ENCODE measurements at places on chromosomes 7 and 10. TPM values are rescaled to one million over a fixed set of nuclear protein-coding genes. Genes with fewer than 3 reads are reported as not detected.

GRCh38 chr7:146670532-146670931 is 553.9 kb downstream of the CNTNAP2 start:
- DNase-seq: no peak

DNA sequence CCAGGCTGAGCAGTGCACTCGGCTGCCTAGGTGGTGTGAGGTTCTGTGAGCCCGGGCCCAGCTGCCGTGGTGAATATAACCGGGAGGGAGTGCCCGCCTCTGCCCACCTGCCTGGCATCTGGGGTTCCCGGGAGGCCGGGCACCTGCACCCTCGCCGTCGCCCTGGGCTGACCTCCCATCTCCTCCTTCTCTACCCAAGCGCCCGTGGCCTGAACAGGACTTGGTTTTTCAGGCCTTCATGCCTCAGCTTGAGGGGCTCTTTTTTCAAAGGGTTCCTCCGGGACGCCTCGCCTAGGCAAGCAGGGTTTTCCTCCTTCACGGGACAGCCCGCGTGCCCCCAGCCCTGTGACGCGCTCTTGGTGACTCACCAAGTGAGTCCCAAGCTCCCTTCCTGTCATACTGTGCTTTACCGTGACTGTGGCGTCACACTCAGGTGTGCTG is 9.9 kb downstream of the INPP5A start:
- DNase-seq: no peak

- no peak for DNase-seq
Measured at GRCh38 chr7:39212876-39213275, 235.2 kb downstream of the POU6F2 start.

DNA sequence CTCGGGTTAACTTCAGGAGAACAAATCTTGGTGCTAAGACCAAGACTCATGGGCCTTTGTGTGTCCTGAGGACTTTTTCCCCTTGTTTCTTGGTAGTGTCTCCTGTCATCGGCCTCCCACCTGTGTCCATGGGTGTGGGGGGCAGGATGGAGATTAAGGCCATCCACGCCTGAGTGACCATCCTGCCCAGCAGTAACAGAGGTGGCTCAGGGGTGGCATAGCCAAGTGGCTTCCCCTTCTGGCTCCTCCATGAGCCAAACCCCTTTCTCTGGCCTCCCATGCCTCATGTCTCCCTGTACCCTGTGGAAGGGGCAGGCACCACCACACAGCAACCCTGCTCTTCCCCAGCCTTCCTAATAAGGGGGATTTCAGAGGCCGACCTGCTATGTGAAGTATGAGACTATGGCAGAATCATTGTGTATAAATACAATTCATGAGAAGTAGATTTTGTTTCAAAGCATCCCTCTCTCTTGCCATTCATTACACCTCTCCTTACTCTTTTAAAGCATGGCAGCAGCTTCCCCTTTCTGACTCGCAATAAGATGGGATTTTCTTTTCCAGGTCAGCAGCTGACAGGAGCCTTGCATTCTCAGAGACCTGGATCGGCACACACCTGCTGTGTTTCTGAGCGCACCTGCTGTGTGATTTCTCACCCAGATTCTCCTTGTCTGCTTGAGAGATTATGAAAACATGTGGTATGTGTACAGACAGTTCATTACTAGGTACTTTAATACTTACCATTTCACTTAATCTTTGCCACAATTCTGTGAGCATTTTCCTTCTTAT is 102.5 kb downstream of the XPNPEP1 start:
- peak; percentile 1 for DNase-seq

DNA sequence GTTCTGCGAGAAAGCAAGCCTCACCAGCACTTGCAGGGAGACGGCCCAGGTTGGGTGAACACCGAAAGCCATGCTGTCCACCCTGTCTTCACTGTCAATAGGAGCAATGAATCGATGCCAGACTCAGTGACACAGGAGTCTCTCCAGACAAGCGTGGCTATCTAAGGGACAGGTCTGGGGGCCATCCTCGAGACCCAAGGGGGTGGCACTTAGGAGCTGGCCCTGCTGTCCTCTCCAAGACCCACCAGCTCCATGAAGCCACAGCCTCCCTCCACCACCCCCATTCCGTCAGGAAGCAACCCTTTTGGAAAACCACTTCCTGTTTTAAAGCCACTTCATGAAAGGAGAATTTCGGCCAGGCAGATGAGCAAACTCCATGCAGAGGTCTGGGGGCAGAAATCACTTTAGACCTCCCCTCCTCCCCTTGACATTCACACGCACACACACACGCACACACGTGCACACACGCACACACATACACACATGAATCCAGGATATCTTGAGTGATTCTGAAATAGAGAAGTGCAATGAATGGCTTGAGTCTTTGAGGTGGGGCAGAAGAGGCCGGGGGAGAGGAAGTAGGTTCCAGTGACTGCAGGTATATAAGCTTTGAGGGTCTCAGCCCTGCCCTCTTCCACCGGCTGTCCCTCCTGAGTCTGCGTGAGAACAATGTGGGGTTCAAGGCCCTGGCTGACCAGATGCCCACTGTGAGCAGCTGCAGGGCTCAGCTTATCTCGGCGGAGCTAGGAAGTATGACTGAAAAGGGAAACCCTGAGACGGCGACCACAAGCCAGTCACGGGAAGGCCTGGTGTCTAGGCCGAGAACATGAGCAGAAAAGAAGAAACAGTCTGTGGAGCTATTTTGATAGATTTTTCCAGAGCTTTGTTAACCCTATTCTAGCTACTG is 25.0 kb downstream of the RGS10 start:
- no peak for DNase-seq

DNA sequence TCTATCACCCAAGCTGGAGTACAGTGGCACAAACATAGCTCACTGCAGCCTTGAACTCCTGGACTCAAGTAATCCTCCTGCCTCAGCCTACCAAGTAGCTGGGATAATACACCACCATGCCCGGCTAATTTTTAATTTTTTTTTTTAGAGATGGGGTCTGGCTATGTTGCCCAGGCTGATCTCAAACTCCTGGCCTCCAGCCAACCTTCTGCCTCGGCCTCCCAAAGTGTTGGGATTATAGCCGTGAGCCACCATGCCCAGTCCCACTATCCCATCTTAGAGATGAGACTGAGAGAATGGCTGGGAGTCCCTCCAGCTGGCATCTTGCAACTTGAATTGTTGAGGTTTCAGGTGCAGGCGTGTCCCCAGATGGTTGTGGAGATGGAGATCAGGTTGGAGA is 40.7 kb upstream of the ELN start:
- DNase-seq: no peak

- no peak for DNase-seq
Measured at GRCh38 chr7:4139656-4140625, 542.2 kb upstream of the FOXK1 start.

DNA sequence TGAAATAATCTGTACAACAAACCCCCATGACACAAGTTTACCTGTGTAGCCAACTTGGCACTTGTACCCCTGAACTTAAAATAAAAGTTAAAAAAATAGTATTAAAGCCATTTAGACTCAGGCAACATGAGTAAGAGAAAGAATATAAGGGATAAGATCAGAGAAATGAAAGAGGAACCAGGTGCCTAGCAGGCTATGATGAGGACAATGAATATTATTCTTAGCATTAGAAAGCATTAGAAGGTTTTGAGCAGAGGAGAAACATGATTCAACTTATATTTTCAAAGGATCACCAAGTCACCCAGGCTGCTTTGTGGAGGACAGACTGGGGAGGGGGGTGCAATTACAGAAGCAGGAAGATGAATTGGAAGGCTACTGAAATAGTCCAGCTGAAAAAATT is 48.1 kb upstream of the TES start:
- no peak for DNase-seq

LIPJ gene
- not detected for total RNA-seq

DNA sequence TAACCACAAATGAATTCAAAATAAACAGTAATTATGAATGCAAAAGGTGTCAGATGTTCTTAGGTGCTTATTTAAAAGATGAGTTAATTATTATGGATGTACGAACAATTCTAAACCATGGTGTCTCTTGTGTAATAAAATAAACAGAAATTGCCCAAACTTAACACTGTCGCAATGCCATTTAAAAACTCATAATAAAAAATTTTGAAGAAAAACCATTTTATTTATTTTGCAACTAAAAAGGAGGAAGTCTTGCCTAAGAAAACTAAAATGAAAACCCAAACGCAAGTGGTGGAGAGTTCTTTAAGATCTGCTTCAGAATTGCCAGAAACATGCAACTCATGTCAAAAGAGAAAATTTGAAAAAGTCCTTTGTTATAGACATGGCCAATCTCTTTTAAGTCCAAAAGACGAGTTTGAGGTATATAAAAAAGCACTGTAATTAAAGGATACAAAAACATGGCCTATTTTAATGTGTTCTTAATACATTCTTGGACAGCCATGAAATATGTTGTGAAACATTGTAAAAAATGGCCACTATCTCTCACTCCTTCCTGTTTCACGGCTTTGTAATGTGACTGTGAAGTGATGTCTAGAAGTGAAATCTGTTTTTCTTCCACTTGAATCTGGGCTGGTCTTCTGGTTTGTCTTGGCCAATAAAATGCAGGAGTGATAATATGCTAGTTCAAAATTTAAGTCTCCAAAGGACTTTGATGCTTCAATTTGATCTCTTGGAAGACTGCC is 322.9 kb downstream of the PRPF18 start:
- DNase-seq: no peak

MAT1A gene
- 3.9 TPM for total RNA-seq

DNA sequence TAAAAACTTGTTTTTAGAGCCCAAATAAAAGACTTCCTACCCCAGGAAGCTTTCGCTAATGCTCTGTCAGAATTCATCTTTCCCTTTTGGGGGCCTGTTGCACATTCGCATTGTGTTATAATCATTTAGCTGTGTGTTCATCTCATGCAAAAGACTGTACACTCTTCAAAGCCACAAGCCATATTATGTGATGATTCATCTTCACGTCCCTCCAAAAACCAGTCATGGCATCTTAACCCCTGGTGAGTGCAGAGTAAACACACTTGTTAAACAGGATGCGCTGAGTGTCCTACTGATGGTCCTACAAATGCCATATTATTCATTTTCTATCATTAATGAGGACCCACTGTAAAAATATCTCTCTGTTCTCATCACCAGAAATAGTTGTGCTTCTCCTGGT is 235.4 kb downstream of the KIAA1217 start:
- DNase-seq: no peak

ADRB1 gene
- total RNA-seq: 4.8 TPM

DNA sequence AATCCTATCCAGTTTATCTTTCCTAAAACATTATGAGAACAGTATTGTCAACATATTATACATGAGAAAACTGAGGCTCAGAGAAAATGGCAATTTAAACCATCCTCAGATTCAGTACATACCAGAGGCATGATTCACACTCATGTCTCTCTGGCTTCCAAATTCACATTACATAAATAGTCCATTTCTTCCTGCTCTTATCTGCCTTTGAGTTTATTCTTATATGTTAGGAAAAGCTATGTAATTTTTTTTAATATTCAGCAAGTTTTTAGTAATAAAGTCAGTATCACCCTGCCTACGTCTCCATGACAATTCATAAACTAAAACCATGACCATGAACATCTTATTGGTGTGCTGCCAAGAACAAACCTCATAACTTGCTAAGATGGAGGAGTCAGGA is 1260.2 kb upstream of the SORCS1 start:
- no peak for DNase-seq

DNA sequence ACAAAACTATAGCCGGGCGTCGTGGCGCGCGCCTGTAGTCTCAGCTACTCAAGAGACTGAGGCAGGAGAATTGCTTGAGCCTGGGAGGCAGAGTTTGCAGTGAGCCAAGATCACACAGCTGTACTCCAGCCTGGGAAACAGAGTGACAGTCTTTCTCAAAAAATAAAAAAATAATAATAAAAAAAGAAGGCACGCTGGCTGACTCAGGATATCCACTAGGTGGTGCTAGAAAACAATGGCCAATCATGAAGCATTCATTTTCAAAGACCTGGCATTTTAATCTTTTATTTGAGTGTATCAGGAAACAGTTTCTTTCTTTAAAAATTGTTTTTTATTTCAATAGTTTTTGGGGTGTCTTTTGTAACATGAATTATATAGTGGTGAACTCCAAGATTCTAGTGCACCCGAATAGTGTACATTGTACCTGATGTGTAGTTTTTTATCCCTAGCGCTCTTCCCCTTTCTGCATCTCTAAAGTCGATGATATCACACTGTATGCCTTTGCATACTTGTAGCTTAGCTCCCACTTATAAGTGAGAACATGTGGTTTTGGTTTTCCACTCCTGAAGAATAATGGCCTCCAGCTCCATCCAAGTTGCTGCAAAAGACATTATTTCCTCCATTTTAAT is 88.6 kb downstream of the LYZL1 start:
- no peak for DNase-seq

CASTOR2 gene
- 4.0 TPM for total RNA-seq

GRCh38 chr10:71736570-71736952 is 17.0 kb upstream of the C10orf105 start:
- DNase-seq: no peak

GRCh38 chr10:133231946-133232574 is 2.0 kb downstream of the UTF1 start:
- no peak for DNase-seq

ZNF746 gene
- 24.2 TPM for total RNA-seq

EN2 gene
- not detected for total RNA-seq

AKR1B15 gene
- not detected for total RNA-seq

GNGT1 gene
- not detected for total RNA-seq

- DNase-seq: no peak
Measured at GRCh38 chr10:58795560-58795959, 282.9 kb downstream of the BICC1 start.

DNA sequence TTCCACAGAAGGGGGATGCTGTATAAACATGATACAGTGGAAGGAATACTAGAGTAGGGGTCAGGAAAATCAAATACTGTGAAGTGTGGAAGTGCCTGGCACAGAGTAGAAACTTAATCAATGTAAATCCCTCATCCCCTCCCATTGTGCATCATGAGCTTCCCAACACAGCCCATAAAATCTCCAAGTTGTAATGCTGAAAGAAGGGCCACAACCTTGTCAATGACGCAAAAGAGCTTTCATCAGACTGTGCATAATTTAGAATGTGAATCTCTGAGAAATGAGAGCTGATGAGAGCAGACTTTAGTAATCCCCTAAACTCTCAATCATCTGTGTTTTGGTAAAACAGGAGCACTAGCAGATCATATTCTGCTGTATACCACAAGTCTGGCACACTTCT is 105.2 kb upstream of the IMMP2L start:
- no peak for DNase-seq

GRCh38 chr7:156842317-156842716 is 50.7 kb downstream of the LMBR1 start:
- DNase-seq: no peak

- DNase-seq: no peak
Measured at GRCh38 chr7:98254951-98255610, 3.0 kb upstream of the TECPR1 start.
